ENCODE measurements at places on chromosomes 4 and X. TPM values are rescaled to one million over a fixed set of nuclear protein-coding genes. Genes with fewer than 3 reads are reported as not detected.

DNA sequence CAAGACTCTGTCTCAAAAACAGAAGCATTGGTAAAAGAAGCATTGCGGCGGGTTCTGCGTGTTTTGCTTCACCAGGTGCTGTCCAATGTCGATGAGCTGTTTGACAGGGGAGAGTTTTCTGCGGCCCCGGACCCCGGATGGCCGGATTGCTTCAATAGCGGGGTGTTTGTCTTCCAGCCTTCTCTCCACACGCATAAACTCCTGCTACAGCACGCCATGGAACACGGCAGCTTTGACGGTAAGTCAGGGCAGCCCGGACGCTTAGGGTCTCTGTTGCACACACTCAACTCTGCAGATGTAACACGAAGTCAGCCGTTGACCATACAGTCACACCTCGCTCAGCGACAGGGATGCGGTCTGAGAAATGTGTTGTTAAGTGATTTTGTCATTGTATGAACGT, 26.2 kb downstream of the GYG2 start:
- no peak overlapping the region for H3K4me3 ChIP-seq
- no peak overlapping the region for H3K27ac ChIP-seq
- no peak for DNase-seq
- no peaks in the 10 kb centered on the region for H3K4me1 ChIP-seq
- H3K27me3 ChIP-seq: no peaks in the 10 kb centered on the region

The CCSER1 gene
- total RNA-seq: 11.8 TPM

DNA sequence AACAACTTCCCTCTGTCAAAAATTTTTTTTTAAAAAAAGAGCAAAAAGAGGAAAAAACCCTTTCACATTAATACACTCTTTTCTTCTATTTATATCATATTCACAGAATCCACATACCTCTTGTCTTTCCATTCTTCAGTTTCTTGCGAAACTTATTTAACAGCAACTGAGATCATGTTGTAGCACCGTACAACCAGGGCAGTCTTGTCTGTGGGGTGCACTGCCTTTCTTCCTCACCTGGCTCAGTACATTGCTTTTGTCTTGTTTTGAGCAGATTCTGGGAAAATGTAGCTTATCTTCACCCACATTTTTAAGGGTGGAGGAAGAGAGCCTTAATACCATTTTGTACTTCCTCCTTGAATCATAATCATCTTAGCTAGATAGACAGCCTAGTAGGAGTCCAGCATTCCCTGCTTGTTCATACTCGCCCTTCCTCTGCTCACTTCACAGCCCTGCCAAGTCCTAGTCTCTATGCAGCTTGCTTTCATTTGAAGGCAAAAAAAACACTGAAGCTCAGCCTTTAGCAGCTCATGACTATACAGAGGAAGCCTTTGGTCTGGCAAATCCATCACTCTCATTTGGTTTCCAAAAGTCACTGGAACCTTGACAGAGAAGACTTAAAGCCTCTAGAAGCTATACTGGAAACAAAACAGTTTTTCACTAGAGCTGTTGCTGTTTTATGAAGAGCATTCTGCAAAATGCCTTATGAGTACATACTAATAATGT, 140.6 kb upstream of the BANK1 start:
- no peaks in the 10 kb centered on the region for H3K36me3 ChIP-seq
- no peaks in the 10 kb centered on the region for H3K4me1 ChIP-seq
- H3K27me3 ChIP-seq: no peaks in the 10 kb centered on the region
- DNase-seq: no peak

- DNase-seq: no peak
- no peaks in the 10 kb centered on the region for H3K36me3 ChIP-seq
- no peaks in the 10 kb centered on the region for H3K4me1 ChIP-seq
- no peak overlapping the region for H3K4me3 ChIP-seq
- H3K27me3 ChIP-seq: no peaks in the 10 kb centered on the region
Observed at GRCh38 chrX:44667771-44668170, 125.1 kb upstream of the FUNDC1 start.

- H3K4me3 ChIP-seq: no peak overlapping the region
- no peak overlapping the region for H3K27ac ChIP-seq
- H3K36me3 ChIP-seq: no peaks in the 10 kb centered on the region
- H3K27me3 ChIP-seq: no peaks in the 10 kb centered on the region
- no peak for DNase-seq
- peaks cover 10% of the 10 kb centered on the region for H3K4me1 ChIP-seq
Observed at GRCh38 chr4:87865960-87866598, 33.3 kb downstream of the MEPE start.

GRCh38 chr4:25792200-25792791, 70.5 kb downstream of the SEL1L3 start:
- H3K36me3 ChIP-seq: no peaks in the 10 kb centered on the region
- no peak for DNase-seq
- H3K27me3 ChIP-seq: no peaks in the 10 kb centered on the region
- no peak overlapping the region for H3K4me3 ChIP-seq

The SLC10A6 gene
- total RNA-seq: 1.3 TPM

GRCh38 chr4:152708361-152708760, 28.6 kb upstream of the TMEM154 start:
- no peak for DNase-seq
- H3K27me3 ChIP-seq: no peaks in the 10 kb centered on the region
- H3K36me3 ChIP-seq: no peaks in the 10 kb centered on the region
- H3K4me1 ChIP-seq: no peaks in the 10 kb centered on the region
- H3K27ac ChIP-seq: no peak overlapping the region

The GNPDA2 gene
- total RNA-seq: 13.8 TPM

DNA sequence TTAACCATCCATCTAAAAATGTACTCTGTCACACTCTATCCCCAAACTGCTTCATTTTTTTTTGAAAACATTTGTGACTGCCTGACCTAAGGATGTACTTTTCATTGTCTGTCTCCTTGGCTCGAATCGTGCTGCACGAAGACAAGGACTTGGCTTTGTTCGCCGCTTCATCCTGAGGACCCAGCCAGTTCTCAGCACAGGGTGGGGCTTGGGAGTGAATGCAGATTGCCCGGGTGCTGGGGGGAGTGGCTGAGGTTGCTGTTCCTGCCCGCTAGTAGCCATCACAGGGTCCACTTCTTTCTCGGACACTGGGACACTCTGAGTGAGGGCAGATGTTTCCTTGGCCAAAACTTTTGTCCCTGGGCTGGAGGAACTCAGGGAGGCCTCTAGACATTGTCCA, 70.1 kb upstream of the CLCN4 start:
- H3K4me3 ChIP-seq: no peak overlapping the region
- peaks cover 8% of the 10 kb centered on the region for H3K36me3 ChIP-seq
- no peaks in the 10 kb centered on the region for H3K27me3 ChIP-seq
- H3K27ac ChIP-seq: peak overlapping the region; percentile 15

GRCh38 chr4:152848508-152848907, 68.8 kb downstream of the ARFIP1 start:
- H3K4me3 ChIP-seq: no peak overlapping the region
- H3K27ac ChIP-seq: no peak overlapping the region
- no peaks in the 10 kb centered on the region for H3K36me3 ChIP-seq
- no peak for DNase-seq
- H3K27me3 ChIP-seq: no peaks in the 10 kb centered on the region
- H3K4me1 ChIP-seq: peaks cover 18% of the 10 kb centered on the region

The LPAR4 gene
- 0.15 TPM for total RNA-seq

DNA sequence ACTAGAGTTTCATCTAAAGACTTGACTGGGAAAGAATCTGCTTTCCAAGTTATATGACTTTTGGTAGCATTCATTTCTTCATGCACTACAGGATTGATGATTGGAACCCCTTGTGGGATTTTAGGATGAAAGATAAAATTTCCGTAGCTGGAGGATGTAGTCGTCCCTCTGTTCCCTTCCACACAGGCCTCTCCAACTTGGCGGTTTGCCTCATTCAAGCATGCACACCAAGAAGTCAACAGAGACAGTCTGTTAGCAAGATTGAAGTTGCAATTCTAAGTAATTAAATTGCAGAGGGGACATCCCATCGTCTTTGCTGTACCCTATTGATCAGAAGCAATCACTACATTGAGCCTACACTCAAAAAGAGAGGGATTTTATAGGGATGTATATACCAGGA, 777.4 kb upstream of the HS3ST1 start:
- no peaks in the 10 kb centered on the region for H3K36me3 ChIP-seq
- DNase-seq: no peak
- no peak overlapping the region for H3K4me3 ChIP-seq
- H3K4me1 ChIP-seq: no peaks in the 10 kb centered on the region

The TMPRSS11B gene
- not detected for total RNA-seq

GRCh38 chr4:98199247-98199646, 56.0 kb upstream of the STPG2 start:
- DNase-seq: no peak
- no peaks in the 10 kb centered on the region for H3K36me3 ChIP-seq
- H3K27ac ChIP-seq: no peak overlapping the region
- H3K4me3 ChIP-seq: no peak overlapping the region
- H3K27me3 ChIP-seq: no peaks in the 10 kb centered on the region

The F11 gene
- not detected for total RNA-seq

GRCh38 chr4:150133605-150134004, 55.4 kb downstream of the DCLK2 start:
- H3K27ac ChIP-seq: no peak overlapping the region
- H3K4me3 ChIP-seq: no peak overlapping the region
- no peak for DNase-seq
- no peaks in the 10 kb centered on the region for H3K36me3 ChIP-seq
- no peaks in the 10 kb centered on the region for H3K27me3 ChIP-seq
- no peaks in the 10 kb centered on the region for H3K4me1 ChIP-seq

The PRRG1 gene
- 15.0 TPM for total RNA-seq

The RAB33A gene
- total RNA-seq: 8.3 TPM

The TEX13B gene
- total RNA-seq: not detected

The NWD2 gene
- 0.07 TPM for total RNA-seq

- no peak overlapping the region for H3K4me3 ChIP-seq
- no peaks in the 10 kb centered on the region for H3K4me1 ChIP-seq
- no peaks in the 10 kb centered on the region for H3K36me3 ChIP-seq
Observed at GRCh38 chrX:136491832-136492231, 4.1 kb downstream of the BRS3 start.

All from right atrium auricular region (tissue), 2 donors.